Hepatic stellate cell (primary cell): ENCODE measurements at places on chromosomes 13 and 19.

GRCh38 chr19:11550265-11550664, 8.8 kb downstream of the ELOF1 start:
- DNase-seq: no peak

DNA sequence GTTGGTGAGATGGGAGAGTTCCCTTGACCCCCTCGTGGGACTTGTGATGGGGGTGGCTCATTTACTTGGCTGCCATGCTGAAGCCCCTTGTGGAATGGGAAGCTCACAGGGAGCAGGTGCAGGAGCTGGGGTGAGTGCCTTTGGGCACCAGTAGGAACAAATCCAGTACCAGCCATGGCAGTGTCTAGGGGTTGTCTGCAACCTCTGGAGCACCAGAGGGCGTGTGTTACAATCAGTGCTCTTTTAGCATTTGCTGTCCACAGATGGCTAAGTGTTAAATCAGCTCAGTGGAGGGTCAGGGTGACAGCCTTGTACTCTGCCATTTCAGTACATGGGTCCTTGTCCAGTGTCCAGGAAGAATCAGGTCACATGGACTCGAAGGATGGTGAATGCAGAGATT, 75.6 kb downstream of the ATP8A2 start:
- no peak for DNase-seq

DNA sequence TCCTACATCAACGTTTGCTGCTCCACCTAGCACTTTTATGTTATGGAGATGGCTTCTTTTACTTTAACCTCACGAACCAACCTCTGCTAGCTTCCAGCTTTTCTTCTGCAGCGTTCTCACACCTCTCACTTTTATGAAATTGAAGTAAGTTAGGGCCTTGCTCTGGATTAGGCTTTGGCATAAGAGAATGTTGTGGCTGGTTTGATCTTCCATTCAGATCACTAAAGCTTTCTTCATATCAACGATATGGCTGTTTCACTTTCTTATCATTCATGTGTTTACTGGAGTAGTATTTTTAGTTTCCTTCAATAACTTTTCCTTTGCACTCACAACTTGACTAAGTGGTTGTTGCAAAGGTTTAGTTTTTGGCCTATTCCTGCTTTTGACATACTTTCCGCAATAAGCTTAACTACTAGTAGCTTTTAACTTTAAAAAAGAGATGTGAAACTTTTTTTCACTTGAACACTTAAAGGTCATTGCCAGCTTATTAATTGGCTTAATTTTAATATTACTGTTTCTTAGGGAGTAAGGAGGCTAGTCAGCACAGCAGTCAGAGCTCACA, 60.0 kb upstream of the SPRY2 start:
- DNase-seq: no peak

GRCh38 chr19:39858541-39858940, 12.4 kb upstream of the FBL start:
- no peak for DNase-seq

DNA sequence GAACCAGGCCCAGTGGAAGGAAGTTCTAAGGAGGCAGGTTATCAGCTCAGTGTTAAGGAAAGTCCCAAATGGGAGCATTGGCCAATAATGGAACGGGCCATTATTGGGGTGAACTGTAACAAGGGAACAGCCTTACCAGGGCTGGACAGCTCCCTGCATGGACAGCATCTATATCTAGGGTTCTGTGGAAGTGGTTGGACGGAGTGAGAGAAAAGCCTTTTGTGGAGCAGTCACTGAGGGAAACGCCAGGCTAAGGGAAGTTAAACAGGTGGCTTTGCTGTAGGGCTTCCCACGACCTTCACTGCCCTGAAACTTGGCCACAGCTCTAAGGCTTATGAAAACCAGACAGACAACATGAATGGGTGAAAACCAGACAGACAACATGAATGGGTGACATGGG, 17.0 kb downstream of the POU2F2 start:
- no peak for DNase-seq
